Posterior cingulate gyrus (tissue), 11 donors: ENCODE measurements at places on chromosomes 12 and 14.

DNA sequence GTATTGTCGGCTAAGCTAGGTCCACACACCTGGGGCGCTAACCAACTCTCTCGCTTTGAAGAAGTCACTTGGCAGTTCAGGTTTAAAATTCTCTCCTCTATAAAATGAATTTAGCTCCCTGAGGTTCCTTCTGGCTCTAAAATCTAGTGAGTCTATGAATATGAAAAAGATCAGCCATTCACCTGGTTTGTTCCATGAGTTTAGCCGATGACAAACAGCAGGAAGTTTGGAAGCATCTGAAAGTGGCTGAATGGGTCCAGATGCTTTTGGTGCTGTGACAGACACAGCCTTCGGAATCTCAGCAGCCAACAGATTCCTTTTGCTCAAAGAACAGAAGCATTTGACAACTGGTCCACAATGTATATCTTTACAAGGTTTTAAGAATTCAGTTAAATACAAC lies 73.4 kb upstream of the FOXN3 start:
- no peak for DNase-seq

DNA sequence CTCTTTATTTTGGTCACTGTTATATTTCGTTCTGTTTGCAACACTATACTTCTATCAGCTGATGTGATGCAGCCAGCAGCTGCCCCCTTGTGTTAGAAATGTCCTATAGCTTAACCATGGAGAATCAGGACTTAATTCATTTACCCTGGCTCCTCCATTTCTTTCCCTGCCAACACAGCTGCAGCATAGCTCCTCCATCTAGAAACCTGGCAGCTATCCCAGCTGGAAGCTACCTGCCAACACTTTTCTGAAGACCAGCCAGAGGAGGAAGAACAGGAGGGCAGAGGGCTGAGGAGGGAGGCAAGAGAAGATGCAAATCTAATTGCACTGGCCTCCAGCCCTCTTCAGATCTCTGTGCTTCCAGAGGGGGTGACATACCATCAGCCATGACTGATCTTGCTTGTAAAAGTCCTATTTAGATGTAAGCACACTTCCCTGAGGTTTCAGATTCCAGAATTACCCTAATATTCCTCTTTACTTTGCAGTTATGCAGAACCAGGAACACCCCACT lies 156.8 kb upstream of the TMEM260 start:
- no peak for DNase-seq

GRCh38 chr14:57168138-57168679 lies 100.5 kb downstream of the EXOC5 start:
- no peak for DNase-seq

- DNase-seq, result peak; percentile 65
Observed at GRCh38 chr14:102019006-102019540, 54.7 kb downstream of the DYNC1H1 start.

GRCh38 chr12:99959549-99960170 lies 25.1 kb downstream of the ANKS1B start:
- DNase-seq, result no peak

- DNase-seq, result no peak
Observed at GRCh38 chr14:68450391-68451120, 342.3 kb downstream of the ZFP36L1 start.

GRCh38 chr14:99233222-99234035 lies 38.6 kb downstream of the BCL11B start:
- no peak for DNase-seq

GRCh38 chr14:57508756-57509155 lies 15.1 kb upstream of the CCDC198 start:
- DNase-seq, result no peak

DNA sequence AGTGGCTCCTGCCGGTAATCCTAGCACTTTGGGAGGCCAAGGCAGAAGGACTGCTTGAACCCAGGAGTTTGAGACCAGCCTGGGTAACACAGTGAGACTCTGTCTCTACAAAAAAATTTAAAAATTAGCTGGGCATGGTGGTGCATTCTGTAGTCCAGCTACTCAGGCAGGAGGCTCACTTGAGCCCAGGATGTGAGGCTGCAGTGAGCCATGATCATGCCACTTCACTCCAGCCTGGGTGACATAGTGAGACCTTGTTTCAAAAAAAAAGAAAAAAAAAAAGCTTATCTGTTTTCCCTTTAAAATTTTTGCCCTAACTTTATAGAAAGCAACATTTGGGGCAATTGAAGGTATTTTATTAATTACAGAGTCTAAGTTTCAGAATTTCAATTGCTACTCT lies 486.0 kb downstream of the BCAT1 start:
- no peak for DNase-seq

- no peak for DNase-seq
Observed at GRCh38 chr12:127024791-127025190, 1242.2 kb upstream of the TMEM132C start.

DNA sequence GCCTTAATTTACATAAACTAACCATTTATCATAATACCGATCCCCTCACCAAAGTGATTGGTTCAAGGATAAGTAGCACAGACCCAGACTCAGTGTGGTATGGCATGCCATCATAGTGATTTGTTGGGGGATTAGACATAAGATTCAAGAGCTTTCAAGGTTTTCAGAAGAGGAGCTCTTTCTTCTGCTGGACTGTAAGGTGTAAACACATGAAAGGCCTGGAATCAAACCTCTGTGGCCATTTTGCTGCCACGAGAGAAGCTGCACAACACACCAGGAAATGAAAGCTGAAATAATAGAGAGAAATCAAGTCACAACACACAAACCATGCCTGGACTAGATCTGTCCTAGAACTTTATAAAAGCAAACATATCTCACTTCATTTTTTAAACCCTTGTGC lies 30.8 kb downstream of the BTG1 start:
- no peak for DNase-seq

- DNase-seq, result no peak
Observed at GRCh38 chr14:60989599-60989998, 8.6 kb downstream of the SLC38A6 start.

DNA sequence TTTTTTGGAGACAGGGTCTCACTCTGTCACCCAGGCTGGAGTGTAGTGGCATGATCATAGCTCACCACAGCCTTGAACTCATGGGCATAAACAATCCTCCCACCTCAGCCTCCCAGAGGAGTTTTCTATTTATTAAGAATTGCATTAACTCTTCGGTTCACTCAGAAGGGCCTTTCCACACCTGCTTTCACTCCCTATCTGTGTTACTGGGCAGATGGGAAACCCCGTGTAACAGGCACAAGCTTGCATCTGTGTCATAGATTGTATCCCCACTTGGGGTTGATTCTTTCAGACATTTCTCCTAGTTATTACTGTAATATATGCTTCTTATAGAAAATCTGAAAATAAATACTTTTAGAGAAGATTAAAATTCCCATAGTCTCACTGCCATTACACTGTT lies 38.7 kb downstream of the STX2 start:
- no peak for DNase-seq

GRCh38 chr14:23076785-23077408 lies 18.0 kb downstream of the ACIN1 start:
- no peak for DNase-seq

DNA sequence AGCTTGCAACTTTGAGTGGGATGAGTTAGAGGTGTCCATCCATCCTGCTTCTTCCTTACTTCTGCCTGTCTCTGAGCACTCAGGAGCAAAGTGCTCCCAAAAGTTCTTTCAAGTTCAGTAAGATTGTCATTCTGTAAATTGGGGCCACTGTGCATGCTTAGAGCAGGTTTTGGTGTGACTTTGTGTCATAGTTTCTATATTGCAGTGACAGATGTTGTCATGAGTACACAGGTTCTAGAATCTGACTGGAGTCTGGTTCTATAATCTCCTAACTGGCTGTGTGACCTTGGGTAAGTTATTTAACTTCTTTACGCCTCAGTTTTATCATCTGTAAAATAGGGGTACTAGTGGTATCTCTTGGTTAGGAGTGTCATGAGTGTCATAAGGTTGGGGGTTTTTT lies 202.7 kb upstream of the BCL2L14 start:
- DNase-seq, result no peak

DNA sequence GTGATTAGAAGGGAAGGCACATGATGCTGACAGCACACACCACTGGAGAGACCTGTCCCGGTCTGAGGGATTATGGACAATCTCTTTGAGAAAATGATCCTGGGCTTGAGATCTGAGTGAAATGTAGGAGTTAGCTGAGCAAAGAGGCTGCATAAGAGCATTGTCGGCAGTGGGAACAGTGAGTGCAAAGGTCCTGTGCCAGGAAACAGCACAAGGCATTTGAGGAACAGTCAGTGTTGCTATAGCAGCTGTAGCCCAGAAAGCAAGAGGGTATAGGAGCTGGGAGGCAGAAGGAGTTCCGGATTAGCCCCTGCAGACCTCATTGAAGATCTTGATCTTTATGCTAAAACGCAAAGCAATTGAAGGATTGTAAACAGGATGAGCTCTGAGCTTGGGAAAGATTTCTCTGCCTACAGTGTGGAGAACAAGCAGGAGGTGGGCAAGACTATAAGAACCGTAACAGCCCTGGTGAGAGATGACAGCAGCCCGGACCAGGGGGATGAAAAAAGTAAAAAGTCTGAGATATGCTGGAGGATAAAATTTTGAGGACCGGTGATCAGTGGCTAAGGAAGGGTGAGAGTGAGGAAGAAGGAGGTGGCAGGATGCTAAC lies 28.5 kb downstream of the CFL2 start:
- no peak for DNase-seq

DNA sequence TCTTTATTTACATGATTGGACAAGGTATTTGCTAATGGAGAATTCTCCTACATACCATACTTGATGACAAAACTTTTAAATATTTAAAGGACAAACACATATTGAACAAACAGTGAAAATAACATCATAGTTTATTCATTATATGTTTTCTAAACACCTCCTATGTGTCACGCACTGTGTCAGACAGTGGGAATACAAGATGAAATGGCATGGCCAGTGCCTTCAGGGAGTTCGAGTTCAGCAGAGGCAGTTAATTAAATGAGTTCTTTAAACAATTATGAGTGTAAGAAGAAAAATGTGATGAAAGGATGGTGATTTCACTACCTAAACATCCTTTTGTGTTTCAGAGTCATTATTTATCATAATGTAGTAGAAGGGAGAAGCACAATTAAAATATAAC lies 159.8 kb downstream of the KCNH5 start:
- no peak for DNase-seq

- no peak for DNase-seq
Observed at GRCh38 chr12:110354172-110354780, 49.2 kb downstream of the ANAPC7 start.

DNA sequence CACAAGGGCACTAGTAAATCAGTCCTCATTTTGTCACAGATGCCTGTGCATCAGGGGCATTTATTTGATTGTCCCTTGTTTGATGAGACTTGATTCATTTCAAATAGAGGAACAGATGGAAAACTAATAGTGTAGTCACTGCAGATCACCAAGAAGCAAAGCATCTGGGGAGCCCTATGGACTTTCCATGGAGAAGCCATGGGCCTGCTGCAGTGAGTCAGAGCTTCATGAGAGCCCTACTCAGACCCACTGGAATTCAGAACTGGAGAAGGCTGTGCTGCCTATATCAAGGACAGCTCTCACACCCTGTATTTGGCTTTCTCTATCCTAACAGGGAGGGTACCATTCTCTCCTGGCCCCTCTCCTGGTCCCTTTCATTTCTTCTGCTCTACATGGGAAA lies 126.2 kb downstream of the GRIP1 start:
- no peak for DNase-seq

DNA sequence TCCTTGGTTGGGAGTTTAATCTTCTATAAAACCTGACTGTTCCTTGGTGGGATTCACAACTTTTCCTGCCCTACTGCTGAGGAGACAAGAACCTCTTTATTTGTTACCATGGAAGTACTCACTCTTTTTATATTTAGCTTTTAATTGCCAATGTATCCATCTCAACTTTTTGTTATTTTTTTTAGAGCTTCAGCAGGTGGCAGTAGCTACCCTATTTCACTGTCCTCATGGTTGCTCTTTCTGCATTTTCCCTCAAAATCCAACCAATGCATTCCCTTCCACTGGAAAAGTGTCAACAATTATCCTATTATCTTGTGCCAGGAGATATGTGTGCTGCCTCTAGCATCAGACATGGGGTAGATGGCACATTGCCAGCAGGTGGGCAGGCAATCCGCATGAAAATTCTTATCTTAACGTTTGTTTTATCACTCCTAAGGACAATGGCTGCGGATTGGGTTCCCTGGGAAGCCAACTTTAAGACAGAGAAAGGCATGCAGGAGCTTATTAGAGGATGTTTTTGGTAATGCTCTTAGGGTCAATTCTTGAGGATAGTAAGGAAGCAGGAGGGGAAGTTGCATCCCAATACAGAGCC lies 406.4 kb downstream of the SNAPC1 start:
- DNase-seq, result no peak

DNA sequence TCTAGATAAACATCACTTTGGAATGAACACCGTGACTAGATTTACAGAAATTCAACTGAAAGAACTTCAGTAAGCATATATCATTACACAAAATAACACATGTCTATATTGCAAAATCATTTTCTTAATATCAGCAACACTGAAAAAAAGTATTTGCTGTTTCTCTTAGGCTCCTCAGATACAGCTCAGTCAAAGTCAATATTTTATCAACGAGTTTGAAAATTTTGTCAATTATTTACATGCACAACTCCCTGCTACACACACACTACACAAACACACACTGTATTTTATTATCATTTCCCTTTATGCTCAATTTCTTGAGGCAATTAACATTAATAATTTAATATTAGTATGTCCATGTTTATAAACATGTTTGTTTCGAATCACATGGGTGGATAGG lies 3.8 kb downstream of the PZP start:
- no peak for DNase-seq

DNA sequence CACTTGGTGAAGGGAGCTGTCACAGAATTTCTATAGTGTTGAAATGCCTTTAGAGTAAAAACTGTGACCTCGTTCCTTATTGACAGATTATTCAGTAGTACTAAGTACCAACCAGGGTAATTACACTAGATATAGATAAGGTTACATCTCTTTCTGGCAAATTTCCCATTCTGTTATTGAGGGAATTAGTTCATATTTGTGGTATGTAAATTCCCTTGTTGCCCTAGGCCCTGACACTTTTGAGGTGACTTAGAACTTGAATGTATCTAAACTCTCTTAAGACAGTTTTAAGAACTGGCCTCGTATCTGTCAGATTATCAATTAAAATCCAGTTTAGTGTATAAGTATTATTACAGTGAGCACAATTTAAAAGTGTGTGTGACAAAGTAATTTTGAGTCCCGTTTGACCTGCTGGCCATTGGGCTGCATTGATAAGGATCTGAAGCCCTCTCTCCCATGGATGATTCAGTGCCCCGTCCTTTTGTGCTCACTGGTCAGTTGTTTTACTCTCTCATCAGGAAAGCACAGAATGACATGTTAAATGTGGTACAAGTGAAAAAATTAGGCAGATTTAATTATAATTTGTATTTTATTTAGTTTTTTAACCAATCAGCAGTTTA lies 123.2 kb downstream of the GPR135 start:
- no peak for DNase-seq

DNA sequence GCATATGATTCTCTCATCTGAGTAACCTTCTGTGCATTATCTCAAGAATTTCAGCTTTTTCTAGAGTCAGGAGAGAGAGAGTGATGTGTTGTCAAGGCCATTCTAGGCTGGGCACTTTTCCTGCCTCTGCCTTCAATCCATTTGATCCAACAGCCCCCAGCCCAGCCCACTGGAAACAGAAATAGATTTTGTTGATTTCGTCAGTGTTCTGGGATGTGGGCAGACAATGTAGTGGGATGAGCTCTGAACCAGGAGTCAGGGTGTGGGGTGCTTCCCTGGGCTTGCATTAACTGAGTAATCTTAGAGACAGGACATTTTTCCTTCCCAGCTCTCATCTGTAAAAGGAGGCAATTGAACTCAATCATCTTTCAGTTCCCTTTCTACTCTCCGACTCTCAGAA lies 42.5 kb upstream of the RPH3A start:
- DNase-seq, result no peak

- DNase-seq, result no peak
Observed at GRCh38 chr12:5232291-5232690, 188.6 kb downstream of the KCNA5 start.

GRCh38 chr12:26467351-26467750 lies 272.0 kb downstream of the SSPN start:
- DNase-seq, result no peak
